ENCODE measurements at places on chromosomes 12 and 14. TPM values are rescaled to one million over a fixed set of nuclear protein-coding genes. Genes with fewer than 3 reads are reported as not detected.

GRCh38 chr12:122423258-122424165 is 1.0 kb upstream of the CLIP1 start:
- no peak for DNase-seq

Gene MMP19
- total RNA-seq = 21.6 TPM

Gene OVCH1
- total RNA-seq = 0.25 TPM

DNA sequence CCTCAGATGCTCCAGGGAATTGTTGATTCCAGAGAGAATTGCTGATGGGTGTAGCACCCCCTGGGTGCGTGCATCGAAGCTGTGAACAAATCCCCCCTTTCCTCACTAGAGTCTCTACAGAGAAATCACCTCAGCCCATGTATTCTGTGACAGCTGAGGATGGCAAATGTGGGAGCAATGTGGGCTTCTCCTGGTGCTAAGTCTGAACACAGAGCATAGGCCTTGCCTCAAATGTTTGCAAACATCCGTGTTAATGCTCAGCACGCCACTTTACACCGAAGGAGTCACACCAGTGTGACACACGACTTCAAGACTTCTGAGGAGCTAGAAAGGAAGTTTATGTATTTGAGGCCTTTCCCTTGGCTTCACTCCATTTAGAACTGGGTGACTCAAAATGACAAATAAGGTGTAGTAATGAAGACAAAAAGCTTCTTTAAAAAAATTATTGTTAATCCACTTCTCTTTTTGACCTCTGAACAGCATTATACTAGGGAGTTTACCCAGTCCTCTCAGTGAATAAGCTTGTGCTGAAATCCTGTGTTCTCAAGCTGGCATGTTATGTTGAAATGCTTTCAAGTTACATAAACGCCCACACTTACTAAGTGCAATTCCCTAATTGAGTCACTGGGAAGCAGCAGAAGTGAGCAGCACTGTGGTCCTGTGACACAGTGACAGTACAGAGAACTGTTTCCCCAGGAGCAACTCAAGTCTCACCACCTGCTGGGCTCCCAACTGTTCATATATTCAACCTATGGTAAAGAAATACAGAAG is 92.9 kb downstream of the FAR2 start:
- DNase-seq = no peak

- no peak for DNase-seq
These were observed 6.3 kb downstream of the GPHN start for GRCh38 chr14:66514213-66514612.

DNA sequence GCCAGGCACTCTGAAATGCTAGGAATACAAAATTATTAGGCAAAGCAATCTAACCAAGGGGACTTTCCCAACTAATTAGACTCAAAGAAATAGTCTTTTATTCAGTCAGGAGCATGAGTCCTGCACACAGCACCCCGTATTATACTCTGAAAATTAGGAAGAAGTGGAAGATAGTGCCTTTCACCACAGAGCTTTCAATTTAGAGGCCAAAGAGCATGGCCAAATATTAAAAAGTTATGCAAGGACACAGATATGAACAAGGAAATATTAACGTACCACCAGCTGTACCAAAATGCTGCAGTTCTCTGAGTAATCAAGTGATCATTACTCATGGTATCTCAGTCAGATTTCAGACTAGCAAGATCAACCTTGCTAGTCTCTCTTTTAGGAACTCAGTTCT is 22.6 kb upstream of the MDM2 start:
- DNase-seq = no peak
